ENCODE measurements at places on chromosomes 12 and 14. TPM values are rescaled to one million over a fixed set of nuclear protein-coding genes. Genes with fewer than 3 reads are reported as not detected.

DNA sequence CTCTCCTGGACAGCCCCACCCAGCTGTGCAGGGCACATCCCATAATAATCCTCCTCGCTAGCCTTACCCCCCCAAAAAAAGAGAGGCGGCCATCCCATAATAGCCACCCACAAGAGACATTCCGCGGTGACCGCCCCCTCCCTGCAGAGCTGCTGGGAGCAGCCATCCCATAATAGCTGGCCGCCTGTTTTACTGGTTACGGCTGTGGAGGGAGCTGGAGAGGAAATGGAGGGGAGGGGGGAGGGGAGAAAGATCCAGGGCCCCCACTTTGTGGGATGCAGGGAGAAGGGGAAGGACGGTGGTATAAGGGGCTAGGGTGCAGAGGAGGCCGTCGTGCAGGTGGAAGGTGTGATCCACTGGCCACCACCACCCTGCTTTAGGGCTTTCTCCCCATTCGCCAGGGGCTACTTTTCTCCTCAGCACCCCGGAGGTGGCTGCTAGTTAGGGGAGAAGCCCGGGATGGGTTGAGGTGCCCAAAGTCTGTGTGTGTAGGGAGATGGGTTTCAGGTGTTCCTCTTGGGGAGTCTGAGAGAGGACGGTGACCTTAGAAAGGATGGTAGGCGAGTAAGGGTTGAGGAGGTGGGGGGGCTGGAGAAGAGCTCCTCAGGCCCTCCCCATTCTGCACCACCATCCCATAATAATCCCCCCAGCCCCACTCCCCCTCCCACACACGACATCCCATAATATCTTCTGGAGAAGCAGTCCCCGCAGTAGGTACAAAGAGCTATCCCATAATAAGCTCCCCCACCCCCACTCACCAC, 6.0 kb upstream of the CHD4 start:
- no peaks in the 10 kb centered on the region for H3K36me3 ChIP-seq
- H3K27ac ChIP-seq, result peak overlapping the region; percentile 33
- peak; percentile 28 for DNase-seq
- H3K27me3 ChIP-seq, result no peaks in the 10 kb centered on the region
- no peak overlapping the region for H3K4me3 ChIP-seq

- no peak for DNase-seq
- no peaks in the 10 kb centered on the region for H3K4me1 ChIP-seq
- no peak overlapping the region for H3K4me3 ChIP-seq
- no peaks in the 10 kb centered on the region for H3K36me3 ChIP-seq
- H3K27ac ChIP-seq, result no peak overlapping the region
- no peaks in the 10 kb centered on the region for H3K27me3 ChIP-seq
Observed at GRCh38 chr14:89681086-89682018, 264.3 kb upstream of the FOXN3 start.

- no peak for DNase-seq
- no peaks in the 10 kb centered on the region for H3K27me3 ChIP-seq
- H3K36me3 ChIP-seq, result no peaks in the 10 kb centered on the region
- no peak overlapping the region for H3K27ac ChIP-seq
Observed at GRCh38 chr12:25058658-25059058, 109.8 kb upstream of the BCAT1 start.

GRCh38 chr12:130680451-130680990, 35.6 kb downstream of the RIMBP2 start:
- no peak overlapping the region for H3K4me3 ChIP-seq
- no peak overlapping the region for H3K27ac ChIP-seq
- no peak for DNase-seq
- no peaks in the 10 kb centered on the region for H3K4me1 ChIP-seq

GRCh38 chr12:124371366-124371765, 76.5 kb downstream of the RFLNA start:
- DNase-seq, result no peak
- H3K36me3 ChIP-seq, result peaks cover 11% of the 10 kb centered on the region

PTPN21 gene
- 22.9 TPM for total RNA-seq

RTL1 gene
- not detected for total RNA-seq

DNA sequence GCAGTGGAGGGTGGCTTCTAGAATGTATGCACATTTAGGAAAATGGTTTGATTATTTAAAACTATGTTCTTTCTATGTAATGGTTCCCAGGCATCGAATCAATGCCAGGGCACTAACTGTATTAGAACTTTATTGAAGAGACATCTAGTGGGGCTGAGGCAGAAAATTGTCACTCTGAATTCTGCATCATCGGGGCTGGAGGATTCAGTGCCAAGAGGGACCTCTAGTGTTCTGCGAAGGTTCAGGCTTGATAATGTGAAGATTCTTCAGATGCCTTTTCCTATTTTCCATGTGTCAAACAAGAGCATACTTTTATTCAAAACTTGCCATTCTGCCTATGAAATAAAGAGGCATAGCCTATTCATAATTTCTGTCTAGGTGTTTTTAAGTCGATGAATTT, 146.3 kb downstream of the CAND1 start:
- H3K4me3 ChIP-seq, result no peak overlapping the region
- no peaks in the 10 kb centered on the region for H3K4me1 ChIP-seq
- no peaks in the 10 kb centered on the region for H3K27me3 ChIP-seq
- DNase-seq, result no peak

GRCh38 chr12:50505675-50506530, 1.1 kb downstream of the DIP2B start:
- H3K27ac ChIP-seq, result peak overlapping the region; percentile 65
- H3K27me3 ChIP-seq, result no peaks in the 10 kb centered on the region
- H3K4me3 ChIP-seq, result peak overlapping the region; percentile 84
- DNase-seq, result peak; percentile 63
- no peaks in the 10 kb centered on the region for H3K36me3 ChIP-seq

GRCh38 chr14:69012256-69012953, 33.3 kb upstream of the ACTN1 start:
- no peak overlapping the region for H3K27ac ChIP-seq
- H3K27me3 ChIP-seq, result no peaks in the 10 kb centered on the region
- no peak for DNase-seq
- peaks cover 15% of the 10 kb centered on the region for H3K4me1 ChIP-seq
- H3K4me3 ChIP-seq, result no peak overlapping the region

GRCh38 chr12:74906224-74906623, 303.4 kb downstream of the KCNC2 start:
- H3K27me3 ChIP-seq, result peaks cover 5% of the 10 kb centered on the region
- no peaks in the 10 kb centered on the region for H3K4me1 ChIP-seq
- H3K36me3 ChIP-seq, result no peaks in the 10 kb centered on the region

ACADS gene
- total RNA-seq, result 9.5 TPM

GRCh38 chr12:18461758-18462157, 200.4 kb downstream of the PIK3C2G start:
- no peaks in the 10 kb centered on the region for H3K27me3 ChIP-seq
- peak; percentile 12 for DNase-seq
- H3K27ac ChIP-seq, result no peak overlapping the region
- no peak overlapping the region for H3K4me3 ChIP-seq
- no peaks in the 10 kb centered on the region for H3K4me1 ChIP-seq
- H3K36me3 ChIP-seq, result no peaks in the 10 kb centered on the region

Measured in endothelial cell of umbilical vein (primary cell).